GM18507 (cell line): ENCODE measurements at places on chromosomes 6 and 20.
A peak's percentile ranks its signal among the peaks of the same experiment; 100 is the strongest.

DNA sequence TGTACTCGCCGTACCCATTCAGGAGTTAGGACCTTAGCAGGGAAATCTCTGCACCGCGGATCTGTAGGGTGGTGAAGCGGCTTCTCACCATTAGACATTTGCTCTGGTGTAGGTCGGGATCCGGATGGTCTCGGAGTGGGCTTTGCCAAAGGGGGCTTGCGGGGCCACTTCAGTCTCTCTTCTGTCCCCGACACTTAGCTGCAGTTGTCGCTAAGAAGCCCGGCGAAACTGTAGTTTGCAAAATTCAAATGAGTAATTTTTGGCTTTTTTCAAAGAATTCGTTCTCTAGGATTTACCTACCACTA is 433 bp downstream of the QRSL1 start:
- no peak for DNase-seq

DNA sequence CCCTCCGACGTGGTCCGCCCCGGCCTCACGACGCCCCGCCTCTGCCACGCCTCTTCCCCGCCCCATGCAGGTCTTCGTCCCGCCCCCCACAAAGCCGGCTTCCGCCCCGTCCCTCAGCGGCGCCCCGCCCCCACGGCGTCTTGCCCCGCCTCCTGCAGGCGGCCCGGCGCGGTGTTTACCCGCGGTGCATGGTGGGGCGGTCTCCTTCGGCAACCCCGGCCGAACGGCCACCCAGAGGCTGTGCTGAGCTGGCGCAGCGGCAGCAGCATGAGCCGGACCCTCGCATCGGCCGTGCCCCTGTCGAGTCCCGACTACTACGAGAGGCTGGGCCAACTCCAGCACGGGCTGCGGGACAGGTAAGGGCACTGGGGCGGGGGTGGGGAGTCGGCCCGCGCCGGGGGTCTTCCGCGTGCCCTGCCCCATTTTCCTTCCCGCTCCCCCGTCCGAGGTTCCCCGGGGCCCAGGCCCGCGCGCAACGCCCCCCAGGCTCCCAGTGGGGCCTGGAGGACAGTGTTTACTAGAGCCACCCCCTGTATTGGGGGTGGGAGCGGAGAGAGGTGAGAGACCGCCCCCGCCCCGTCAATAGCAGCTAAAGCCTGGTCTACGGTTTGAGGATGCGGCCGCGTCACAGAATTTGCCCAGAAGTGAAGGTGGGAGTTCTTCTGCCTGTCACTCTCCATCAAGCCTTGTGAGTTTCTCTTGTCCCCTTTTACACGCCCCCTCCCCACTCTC is at the start of gene KIZ:
KIZ (plus strand) TSS at position 234 of the 732 bp plus-strand sequence; CDS start at position 268, 34 bp downstream.
- peak; percentile 92 for DNase-seq

DNA sequence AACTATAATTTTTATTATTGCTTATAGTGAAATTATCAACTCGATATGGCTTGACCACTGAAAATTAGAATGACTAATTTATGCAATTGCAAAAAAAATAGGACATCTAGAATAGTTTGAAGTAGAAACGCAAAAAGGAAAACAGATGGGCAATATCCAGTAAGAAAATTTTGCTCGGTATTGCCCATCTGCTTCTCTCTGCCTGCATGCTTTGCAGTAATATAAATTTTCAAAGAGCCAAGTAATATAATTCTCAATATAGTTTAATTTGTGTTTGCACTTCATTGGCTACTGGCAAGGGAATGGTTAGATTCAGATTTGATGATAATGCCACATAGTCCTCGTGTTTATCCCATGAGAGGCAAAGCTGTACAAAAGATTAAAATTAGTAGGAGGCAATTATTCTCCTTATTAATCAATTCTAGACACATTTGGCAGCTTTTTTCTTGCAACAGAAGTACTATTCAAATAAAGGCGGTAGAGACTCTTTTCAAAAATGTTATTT is 27.3 kb upstream of the LAMA2 start:
- DNase-seq: no peak

DNA sequence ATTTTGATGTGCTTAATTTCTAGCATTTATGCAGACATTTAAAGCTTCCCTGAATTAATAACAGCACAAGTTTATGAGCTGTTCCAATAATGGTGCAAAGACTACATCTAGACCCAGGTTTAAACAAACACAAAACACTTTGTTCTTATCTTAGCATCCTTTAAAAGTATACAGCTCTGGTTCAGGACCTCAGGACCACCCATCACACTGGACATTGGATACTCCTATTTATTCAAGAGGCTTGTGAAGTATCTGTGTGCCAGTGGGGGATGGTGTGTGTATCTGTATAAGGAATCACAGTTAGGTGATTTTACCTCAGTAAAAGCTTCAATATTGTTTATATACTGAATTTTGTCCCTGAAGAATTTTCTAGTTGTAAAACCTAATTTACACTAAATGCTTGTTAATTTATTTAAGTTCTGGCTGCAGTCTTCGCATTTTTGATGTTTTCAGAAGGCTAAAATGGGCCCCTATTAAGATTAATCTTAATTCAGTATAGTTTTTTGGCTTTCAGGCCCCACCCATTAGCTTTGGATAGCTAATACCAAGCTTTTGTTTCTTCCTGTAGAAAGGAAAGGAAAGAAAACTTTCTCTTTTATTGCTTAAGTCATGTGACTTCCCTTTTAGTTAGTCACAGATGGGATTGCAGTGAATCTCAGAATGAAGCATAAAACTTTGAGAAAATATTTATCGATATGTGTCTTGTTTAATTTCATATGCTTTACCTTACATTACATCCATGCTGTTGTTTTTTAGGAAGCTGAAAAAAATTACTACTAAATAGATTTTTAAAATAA is 13.1 kb downstream of the LIN28B start:
- DNase-seq: no peak

DNA sequence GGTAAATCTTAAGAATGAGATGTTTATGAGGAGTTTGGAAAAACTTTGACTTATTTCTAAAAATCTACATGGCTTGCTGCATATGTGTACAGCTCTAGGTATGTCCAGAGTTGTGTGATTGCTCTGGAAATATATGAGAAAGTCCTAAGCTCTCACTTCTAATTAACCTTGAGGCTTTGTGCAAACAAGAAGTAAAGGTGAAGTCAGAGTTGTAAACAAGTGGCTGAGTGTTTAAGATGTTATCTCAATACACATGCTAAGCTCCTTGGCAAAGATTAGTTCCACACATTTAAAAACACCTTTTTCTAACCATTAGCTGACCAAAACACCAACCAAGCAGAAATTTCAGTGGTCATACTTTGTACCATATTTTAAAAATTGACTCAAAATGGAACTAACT is 684.2 kb downstream of the HTR1B start:
- DNase-seq: no peak

DNA sequence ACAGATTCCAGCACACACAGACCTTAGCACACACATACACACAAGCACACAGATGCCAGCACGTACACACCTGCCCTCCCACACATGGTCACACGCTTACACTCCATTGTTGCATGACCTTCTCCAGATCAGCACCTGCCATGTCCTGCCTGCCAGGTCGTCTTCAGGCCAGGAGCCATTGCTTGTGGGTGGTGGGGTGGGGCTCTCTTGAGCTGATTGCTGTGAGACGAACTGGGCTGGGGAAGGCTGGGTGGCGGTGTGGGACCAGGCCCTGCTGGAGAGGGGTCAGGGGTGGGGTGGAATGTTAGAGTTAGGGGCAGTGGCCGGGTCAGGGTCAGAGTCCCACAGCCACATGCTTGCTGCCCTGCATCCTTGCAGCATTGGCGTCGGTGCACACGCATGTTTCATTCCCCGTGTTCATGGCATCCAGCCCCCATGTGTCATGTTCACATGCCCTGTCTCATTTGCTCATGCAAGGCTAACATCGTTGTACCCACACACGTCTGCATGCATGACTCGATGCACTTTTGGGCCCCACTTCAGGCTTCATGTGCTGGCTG is 6.5 kb upstream of the NPBWR2 start:
- DNase-seq: no peak
